ENCODE measurements at places on chromosomes 6 and 20.

- DNase-seq: no peak
Observed at GRCh38 chr6:131269565-131270391, 134.5 kb downstream of the AKAP7 start.

DNA sequence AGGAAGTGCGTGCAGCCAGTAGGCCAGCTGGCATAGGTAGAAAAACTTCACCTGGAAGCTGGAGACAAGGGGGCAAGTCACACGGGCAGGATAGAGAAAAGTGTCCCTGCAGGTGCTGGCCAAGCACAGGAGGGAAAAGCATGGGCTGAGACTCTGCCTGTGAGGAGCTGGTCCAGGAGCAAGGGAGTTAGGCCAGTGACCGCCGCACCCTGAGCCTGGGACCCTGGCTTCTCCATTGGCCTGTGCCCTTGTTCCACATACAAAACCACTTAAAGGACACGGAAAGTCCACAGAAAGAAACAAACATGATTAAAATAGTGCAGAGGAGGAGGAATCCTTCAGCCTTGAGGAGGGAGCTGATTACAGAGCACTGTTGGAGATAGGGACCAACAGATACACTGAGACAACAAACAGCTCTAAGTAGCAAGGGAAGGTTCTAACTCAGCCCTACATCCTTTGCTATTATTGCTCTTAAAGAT, 68.6 kb downstream of the TRAM2 start:
- no peak for DNase-seq

GRCh38 chr20:52601295-52601971, 370.7 kb upstream of the TSHZ2 start:
- DNase-seq: no peak

DNA sequence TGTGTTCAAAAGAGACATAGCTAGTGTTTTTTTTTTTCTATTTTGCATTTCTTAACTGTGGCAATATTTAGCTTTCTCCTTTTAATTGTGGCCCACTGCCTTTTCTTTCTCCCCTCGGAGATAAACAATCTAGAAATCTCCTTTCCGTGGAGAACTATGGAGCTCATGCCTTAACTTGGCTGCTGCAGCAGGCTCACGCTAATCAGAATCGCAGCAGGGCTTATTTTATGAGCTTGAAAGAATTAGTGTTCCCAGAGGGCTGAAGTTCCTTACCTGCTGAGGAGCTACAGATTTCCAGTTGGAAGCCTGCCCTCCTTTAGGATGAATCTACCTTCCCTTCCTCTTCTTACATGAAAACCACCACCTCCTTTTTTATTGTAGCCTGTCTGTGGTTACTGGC, 35.6 kb downstream of the CTNNBL1 start:
- DNase-seq: no peak

- DNase-seq: peak; percentile 40
Observed at GRCh38 chr6:75418233-75418632, 75.4 kb downstream of the FILIP1 start.

DNA sequence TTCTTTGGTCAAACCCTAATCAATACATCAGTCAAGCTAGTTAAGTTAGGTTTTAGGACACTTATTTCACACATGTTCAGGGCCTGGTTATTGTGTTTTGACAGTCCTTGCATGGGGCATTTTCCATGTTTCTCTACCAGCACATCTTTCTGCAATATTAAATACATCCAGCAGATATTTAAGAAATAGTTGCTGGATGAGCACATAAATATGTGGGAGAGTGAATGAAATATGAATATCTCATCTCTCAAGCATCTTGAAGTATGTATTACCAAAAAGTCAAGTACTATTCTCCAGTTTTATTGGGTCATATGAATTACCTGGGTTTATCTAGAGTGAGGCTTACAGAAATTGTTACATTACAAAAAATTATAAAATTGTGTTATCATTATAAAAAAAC, 621.9 kb upstream of the GJE1 start:
- DNase-seq: no peak

- no peak for DNase-seq
Observed at GRCh38 chr6:11415557-11415956, 122.0 kb upstream of the TMEM170B start.

- DNase-seq: no peak
Observed at GRCh38 chr6:85864453-85865401, 222.0 kb upstream of the SYNCRIP start.

DNA sequence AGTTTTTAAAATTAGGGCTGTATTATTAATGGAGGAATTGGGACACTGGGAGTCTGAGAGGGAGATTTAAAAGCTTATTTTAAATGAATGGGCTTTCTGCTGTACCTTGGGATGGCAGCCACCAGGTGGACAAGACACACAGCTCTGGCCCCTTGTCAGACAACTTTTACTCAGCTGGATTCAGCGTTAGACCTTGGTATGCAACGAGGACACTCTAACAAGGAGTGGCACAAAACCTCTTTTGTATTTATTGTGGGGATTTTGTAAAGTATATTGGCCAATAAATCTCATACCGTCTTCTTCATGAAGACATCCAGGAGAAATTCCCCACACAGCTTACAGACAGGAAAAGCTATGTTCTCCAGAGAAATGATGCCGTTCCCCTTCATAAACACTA, 105.7 kb downstream of the LCA5 start:
- no peak for DNase-seq

GRCh38 chr20:22307409-22307808, 277.0 kb downstream of the FOXA2 start:
- DNase-seq: peak; percentile 34

GRCh38 chr6:150846641-150847040, 18.9 kb upstream of the MTHFD1L start:
- no peak for DNase-seq

DNA sequence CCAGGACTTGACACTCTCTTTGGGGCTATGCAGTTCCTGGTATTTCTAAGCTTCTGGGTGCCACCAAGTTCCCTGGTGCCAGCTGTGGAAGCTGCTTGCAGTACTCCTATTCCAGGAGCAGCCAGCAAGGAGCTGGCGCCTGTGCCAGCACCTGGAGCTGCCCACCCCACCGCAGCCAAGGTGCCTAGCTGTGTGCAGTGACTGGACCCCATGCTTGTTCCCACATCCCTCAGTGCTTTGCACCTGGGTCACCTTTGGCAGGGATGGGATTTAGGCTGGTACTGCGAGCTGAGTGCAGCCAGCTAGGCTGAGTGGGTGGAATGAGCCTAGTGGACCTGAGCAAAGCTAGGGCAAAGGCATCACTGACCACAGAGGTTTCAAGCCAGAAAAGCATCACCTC, 1674.9 kb downstream of the HACE1 start:
- DNase-seq: no peak

GRCh38 chr20:61765871-61766654, 299.6 kb downstream of the TAF4 start:
- no peak for DNase-seq

DNA sequence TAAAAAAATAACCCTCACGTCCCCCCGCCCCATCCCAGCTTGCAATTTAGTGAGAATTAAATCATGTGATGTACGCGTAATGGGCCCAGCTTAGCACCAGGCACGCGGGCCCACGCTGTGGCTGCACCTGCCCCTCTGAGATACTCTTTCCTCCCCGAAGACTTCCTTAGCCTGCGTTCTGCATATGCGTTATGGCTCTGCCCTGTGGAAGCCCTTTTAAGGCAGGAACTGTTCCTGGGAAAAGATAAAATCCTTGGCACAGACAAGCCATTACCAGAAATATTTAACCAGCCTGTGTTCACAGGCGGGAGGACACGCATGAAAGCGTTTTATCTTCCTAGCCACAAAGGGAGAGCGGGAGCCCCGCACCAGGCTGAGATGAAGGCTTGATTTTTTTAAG, 311.0 kb downstream of the LRFN2 start:
- no peak for DNase-seq

DNA sequence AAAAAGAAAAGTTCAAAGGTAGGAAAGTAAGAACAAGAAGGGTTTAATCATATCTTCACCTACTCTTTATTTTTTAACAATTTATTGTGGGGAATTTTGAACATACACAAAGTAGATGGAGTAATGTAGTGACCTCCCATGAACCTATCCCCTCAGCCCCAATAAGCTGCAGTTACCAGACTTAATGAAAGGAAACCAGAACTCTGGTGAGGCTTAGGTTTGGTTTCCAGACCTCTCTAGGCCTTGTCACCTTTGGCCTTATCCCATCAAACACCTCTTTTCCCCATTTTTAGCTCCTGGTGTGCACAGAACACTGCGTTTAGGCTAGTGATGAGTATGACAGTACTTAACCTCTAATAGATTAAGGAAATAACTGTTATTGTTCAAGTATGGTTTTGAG, 42.0 kb downstream of the CBFA2T2 start:
- DNase-seq: no peak

- no peak for DNase-seq
Observed at GRCh38 chr6:63816982-63817436, 181.4 kb downstream of the PHF3 start.

DNA sequence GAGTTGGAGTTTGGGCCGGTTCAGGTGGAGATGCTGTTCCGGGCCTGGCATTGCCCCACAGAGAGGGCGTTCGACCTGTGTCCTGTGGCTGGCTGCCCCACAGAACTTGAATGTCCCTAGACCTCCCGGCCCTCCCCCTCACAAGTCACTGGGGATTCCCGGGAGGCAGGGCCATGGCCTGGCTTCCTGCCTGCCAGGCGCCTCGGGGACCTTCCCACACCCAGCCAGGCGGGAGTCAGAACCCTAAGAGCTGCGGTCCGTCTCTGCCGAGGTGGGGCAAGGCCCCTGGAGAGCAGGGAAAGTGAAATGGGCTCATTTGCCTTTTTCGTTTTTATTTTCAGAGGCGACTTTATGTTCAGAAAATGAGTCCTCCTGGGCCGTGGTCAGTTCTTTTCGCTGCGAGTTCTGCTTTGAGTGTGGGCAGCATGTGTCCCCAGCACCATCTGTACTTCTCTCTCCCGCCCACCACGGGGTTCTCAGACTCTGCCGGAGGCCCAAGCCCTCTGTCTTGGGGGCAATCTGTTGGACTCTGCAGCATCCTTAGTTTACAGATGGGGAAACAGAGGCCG, 8.5 kb downstream of the RBM38 start:
- DNase-seq: no peak

GRCh38 chr6:56246541-56246880, 869 bp downstream of the COL21A1 start:
- peak; percentile 54 for DNase-seq

DNA sequence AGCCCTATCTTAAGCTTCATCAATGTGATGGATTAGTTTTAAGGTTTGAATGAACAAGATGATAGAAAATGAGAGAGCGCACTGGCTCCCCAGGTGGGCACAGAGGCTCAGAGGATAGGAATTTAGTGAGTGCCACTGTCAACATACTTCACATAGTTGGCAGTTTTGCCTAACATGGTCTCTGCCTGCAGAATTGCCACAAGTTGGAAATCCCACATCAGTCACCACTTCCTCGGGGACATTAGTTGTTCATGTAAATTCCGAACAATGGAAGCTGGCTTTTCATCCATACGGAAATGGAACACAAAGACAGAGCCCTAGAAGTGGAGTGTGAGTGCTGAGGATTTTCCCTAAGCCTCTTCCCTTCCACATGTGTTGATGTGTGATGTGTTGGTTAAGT, 123.9 kb upstream of the PHACTR1 start:
- DNase-seq: no peak

- peak; percentile 73 for DNase-seq
Observed at GRCh38 chr20:41619360-41620100, 1.4 kb upstream of the CHD6 start.

- no peak for DNase-seq
Observed at GRCh38 chr6:138832182-138832581, 36.3 kb downstream of the ECT2L start.

DNA sequence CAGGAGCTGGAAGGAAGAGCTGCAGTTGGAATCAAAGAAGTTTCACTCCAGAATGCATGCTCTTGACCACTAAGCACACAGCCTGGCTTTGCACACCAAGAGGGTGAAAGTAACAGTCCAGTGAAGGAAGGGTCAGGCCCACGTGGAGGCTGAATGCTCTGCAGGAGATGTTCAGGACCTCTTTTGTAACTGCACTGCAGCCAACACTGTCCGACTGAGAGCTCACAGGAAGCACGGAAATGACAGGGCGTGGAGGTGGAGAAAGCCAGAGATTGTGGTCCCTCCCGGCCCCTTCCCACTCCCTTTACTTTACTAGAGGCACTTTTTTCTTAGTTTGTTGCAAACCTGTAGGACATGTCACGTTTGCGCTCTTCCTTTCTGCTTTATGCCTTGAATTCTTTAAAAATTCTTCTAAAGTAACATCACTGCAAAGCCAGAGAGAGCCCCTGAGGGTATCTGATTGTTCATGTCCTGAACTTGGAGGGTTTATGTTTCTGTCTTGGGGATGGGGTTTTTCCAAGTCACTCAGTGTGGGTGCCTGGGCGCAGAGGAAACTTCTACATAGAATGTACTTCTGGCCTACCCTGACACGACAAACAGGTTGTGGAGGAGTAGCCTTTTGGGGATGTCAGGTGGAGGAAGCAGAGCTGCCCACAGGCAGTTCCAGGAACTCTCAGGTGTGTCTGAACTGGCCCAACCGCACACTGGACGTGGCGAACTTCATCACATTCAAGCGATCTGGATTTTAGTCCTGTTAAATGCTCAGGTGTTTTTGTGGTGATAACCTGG, 40.9 kb downstream of the JAG1 start:
- DNase-seq: no peak

- DNase-seq: no peak
Observed at GRCh38 chr20:19120569-19120968, 91.9 kb upstream of the SLC24A3 start.

- DNase-seq: no peak
Observed at GRCh38 chr6:89616531-89616930, 22.0 kb downstream of the LYRM2 start.

GRCh38 chr6:36280983-36281382, 11.1 kb downstream of the PNPLA1 start:
- no peak for DNase-seq

Measured in NCI-H1105 treated with DMSO at 0.1 percent for 48 hours (cell line).